ENCODE measurements at places on chromosomes 7 and 10.

GRCh38 chr7:155710530-155710929 is 66.1 kb downstream of the RBM33 start:
- DNase-seq = no peak

- DNase-seq = no peak
Measured at GRCh38 chr7:87671-88070, 104.7 kb upstream of the FAM20C start.

GRCh38 chr10:43234471-43235041 is 32.3 kb downstream of the RASGEF1A start:
- no peak for DNase-seq

- DNase-seq = no peak
Measured at GRCh38 chr7:107359520-107360316, 110.1 kb upstream of the GPR22 start.

- no peak for DNase-seq
Measured at GRCh38 chr7:30062587-30062986, 34.4 kb downstream of the PLEKHA8 start.

DNA sequence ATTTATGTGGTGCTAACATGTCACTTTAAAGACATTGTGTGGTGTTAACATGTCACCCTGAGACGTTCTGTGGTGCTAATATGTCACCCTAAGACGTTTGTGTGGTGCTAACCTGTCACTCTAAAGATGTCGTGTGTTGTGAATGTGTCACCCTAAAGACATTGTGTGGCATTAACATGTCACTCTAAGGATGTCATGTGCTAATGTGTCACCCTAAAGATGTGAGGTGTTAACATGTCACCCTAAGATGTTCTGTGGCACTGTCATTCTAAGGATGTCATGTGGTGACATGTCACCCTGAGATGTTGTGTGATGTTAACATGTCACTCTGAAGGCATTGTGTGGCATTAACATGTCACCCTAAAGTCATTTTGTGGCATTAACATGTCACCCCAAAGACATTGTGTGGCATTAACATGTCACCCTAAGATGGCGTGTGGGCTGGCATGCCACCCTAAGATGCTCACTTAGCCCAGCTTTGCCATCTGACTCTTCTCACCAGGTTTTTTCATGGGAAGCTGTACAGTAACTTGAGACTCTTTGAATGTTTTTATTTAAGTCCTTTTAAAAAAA is 45.6 kb downstream of the LANCL2 start:
- DNase-seq = no peak

- no peak for DNase-seq
Measured at GRCh38 chr7:96241855-96242254, 80.0 kb downstream of the SLC25A13 start.

DNA sequence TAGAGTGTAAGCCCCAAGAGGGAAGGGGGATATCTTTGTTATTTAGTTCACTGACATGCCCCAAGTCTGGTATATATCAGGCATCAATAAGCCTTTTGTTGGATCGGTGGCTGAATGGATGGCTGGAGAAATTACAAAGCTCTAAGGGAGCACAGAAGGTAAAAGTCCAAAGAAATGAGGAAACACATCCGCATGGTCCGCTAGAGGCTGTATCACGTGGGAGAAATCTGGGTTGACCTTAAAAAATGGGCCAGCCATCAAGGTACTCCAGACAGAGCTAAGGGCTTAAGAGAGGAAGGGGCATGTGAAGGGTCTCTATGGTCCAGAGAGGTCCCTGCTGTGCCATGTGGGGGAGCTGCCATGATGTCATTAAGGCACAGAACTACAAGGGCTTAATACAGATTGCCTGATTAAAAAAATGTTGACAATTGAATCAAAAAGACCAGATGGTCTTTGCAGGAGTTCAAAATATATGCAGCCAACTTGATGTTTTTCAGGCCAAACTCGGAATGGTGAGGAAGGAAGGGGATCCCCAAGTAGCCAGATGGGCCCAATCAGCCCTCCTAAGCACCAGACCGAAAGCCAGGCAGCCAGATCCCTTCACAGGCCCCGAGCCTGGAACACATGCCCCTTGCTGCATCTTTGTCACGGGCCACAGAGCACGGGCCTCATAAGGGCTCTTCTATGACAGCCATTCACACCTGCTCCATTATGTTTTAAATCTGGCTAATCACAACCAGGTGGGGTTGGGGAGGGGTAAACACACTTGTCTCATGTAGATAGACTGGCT is 31.9 kb downstream of the SCRN1 start:
- no peak for DNase-seq

DNA sequence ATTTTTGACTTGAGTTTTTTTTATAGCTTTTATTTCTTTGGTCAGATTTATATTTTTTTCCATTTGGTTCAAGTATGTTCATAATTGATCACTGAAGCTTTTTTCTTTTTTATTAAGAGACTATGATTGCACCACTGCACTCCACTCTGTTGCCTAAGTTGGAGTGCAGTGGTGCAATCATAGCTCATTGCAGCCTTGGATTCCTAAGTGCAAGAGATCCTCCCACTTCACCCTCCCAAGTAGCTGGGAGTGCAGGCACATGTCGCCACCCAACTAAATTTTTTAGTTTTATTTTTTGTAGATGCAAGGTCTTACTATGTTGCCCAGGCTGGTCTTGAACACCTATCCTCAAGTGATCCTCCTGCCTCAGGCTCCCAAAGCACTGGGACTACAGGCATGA is 97.7 kb upstream of the KIF5B start:
- DNase-seq = no peak

GRCh38 chr7:36686499-36686898 is 37.8 kb downstream of the AOAH start:
- no peak for DNase-seq

DNA sequence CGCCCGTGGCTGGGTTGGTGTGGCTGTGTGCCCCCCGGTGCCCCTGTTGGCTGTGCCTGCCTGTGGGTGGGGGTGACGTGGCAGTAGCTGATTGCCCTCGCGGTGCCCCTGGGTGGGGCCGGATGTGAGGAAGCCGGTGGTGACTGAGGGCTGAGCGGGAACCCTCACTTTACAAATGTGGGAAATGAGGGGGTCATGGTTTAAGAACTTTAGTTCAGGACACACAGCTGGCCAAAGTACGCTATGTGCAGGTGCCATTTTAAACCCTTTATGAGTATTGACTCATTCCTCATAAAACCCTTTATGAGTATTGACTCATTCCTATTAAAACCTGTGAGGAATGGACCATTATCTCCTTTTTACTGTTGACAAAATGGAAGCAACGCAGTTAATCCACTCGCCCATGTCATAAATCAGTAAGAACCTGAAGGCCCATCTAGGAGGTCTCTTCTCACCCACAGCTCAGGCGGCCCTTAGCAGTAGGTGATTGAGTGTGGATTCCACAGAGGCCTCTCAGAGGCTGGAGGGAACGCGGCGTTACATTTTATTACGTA is 290.1 kb upstream of the COBL start:
- DNase-seq = no peak

DNA sequence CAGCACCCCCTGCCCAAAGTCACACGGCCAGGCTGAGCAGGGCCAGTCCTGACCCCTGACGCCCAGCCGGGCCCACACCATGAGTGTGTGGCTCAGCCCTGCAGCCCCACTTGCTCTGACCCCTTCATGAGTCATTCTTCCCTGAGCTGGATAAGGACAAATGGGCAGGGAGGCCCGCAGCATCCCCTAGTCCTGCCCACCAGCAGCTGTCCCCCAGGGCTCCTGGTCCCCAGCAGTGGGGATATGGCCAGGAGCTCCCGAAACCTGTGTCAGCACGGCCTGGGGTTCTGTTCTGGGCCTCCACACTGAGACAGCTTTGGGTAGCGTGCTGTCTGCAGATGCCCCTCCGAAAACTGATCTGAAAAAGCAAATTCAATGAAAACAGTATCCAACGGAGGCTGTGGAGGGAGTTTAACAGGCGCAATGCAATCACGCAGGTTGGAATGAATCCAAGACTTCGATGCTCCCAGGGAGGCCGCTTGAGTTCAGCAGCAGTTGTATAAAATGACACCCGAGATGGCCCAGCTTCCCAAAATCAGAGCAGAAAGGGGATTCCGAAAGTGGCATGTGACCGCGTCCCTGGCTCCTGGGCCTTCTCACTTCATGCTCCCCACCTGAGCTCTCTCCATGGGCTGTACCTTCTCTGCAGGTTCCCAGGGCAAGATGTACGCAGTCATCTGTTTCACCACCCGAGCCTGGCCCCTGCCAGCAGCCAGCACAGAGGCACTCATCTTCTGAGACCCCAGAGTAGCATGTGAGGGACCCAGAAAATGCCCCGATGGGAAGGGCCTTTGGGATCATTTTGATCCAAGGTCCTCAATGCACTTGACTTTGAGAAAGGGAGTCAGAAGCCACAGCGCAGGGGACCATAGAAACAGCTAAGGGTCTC is 214.1 kb downstream of the USP6NL start:
- no peak for DNase-seq

DNA sequence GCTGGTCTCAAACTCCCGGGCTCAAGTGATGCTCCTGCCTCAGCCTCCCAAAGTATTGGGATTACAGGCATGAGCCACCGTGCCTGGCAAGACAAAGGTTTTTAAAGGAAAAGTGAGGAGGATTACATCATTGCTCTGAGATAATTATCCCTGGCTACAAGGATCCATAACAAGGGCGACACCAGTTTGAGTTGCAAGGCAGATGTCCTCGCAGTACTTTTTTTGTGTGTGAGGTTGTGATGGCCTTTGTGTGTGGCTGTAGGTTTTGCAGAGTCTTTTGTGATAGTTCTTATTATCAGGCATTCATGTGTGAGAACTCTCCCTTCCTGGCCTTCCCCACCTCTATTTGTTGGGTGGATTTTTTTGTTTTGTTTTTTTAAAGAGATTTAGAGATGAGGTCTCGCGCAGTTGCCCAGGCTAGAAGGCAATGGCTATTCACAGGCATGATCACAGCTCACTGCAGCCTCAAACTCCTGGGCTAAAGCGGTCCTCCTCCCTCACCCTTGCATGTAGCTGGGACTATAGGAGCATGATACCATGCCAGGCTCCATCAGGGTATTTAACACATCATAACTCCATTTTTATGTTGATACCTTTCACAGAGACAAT is 10.0 kb downstream of the BTBD16 start:
- DNase-seq = no peak

- DNase-seq = no peak
Measured at GRCh38 chr7:17020250-17020649, 138.5 kb upstream of the AGR3 start.

GRCh38 chr10:35425595-35425994 is 89.3 kb downstream of the CCNY start:
- no peak for DNase-seq

DNA sequence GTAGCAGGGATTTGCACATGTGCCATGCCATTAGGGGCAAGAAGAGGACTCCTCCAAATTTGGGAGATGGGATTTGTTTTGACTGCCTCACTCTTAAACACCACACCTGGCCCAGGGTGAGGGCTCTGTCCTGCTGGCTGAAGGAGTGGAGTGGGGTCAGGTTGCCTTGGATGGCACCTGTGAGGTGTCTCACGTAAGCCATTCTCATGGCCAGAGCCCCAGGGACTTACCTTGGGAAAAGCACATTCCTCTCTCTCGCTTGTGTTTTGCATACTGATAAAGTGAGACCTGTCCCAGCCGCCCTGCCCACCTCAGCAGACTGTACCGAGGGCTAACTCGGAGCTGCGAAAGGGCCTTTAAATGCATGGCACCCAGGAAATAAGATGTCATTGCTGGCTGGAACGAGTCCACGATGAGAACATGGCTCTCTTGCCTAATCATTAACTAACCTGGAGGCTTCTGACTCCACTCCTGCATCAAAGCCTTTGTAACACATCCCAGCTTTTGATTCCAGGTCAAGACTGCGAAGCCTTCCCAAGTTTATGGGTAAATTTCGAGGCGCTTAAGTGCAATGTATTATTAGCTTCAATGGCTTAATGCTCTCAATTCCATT is 184.0 kb upstream of the RNF32 start:
- no peak for DNase-seq

GRCh38 chr10:113385021-113385999 is 167.5 kb upstream of the HABP2 start:
- peak; percentile 17 for DNase-seq

GRCh38 chr10:30812018-30812851 is 182.7 kb upstream of the LYZL2 start:
- no peak for DNase-seq

DNA sequence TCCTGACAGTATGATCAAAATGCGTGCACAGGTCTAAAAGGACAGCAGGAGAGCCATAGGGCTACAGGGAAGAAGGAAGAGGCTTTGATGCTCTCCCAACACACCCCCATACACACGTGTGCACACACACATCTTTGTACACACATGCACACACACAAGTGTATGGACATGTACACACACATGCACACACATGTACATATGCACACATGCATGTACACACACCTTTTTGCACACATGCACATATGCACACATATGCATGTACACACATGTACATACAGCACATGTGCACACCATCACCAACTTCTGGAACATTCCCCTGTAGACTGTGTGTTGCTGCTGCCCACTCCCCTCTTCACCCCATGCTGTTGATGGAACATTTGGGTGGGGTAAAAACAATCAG is 255.6 kb upstream of the CTBP2 start:
- DNase-seq = no peak

DNA sequence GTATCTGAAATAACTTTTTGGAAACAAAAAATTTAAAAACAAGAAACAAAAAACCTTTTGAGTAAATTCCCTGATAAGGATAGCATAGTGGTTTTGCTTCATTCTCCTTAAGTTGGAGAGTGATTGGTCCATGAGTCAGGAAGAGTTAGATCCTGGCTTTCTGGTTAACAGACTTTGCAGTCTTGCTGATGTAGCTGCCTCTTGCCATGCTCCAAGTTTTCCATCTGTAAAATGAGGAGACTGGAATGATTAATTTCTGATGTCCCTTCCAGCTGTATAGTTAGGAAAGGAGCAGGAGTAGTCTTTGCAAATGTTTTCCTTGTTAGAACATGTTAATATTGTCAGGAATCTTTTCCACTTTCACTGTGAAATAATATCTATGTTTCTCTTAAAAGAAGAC is 266.6 kb downstream of the DNAJB9 start:
- DNase-seq = no peak

DNA sequence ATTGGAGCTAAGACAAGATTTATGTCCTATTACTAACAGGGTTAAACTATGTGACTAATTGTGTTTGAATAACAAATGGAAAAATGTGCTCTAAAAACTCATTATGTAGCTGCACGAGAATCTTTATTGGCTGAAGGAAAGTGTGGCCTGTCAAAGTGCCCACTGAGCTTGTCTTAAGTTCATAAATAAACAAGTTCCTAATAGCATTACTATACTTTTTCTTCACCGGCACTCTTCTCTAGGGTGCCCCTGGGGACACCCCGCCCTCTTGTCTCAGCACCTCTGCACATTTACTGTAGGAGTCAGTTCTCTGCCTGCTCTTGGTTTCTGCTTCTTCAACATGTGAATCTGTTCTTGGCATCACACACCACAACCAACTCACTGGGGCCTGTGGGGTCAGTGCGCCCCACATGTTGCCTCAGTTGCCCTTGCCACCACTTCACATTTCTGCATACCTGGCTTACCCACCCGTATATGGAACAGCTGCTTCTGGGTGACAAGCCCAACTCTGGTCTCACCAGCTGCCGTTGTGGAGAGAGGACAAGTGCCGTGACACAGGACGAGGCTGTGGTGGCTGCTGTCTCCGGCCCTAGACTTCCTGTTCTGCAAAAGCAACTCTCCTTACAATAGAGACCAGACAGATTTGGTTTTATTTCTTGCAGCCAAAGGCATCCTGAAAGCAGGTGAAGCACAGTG is 96.3 kb upstream of the DDC start:
- no peak for DNase-seq

- DNase-seq = no peak
Measured at GRCh38 chr7:70620333-70621055, 511.4 kb upstream of the GALNT17 start.

GRCh38 chr7:96076350-96076707 is 245.6 kb downstream of the SLC25A13 start:
- no peak for DNase-seq

Data from HS-27A (cell line).